ENCODE measurements at places on chromosomes 1 and 21. TPM values are rescaled to one million over a fixed set of nuclear protein-coding genes. Genes with fewer than 3 reads are reported as not detected.

DNA sequence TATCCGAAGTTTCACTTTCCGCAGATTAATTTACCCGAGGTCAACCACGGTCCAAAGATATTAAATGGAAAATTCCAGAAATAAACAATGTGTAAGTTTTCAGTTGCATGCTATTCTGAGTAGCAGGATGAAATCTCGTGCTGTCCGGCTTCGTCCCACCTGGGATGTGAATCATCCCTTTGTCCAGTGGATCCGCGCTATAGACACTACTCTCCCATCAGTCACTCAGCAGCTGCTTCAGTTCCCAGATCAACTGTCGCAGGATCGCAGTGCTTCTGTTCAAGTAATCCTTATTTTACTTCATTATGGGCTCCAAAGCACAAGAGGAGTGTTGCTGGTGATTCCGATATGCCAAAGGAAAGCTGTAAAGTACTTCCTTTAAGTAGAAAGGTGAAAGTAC, 8.3 kb upstream of the LRP8 start:
- no peak for DNase-seq
- H3K4me3 ChIP-seq: no peak overlapping the region
- no peak overlapping the region for H3K27ac ChIP-seq
- no peaks in the 10 kb centered on the region for H3K36me3 ChIP-seq
- H3K27me3 ChIP-seq: no peaks in the 10 kb centered on the region

GRCh38 chr1:104874044-104874443, 1124.3 kb downstream of the AMY1C start:
- no peak overlapping the region for H3K27ac ChIP-seq
- no peaks in the 10 kb centered on the region for H3K27me3 ChIP-seq
- no peaks in the 10 kb centered on the region for H3K4me1 ChIP-seq
- DNase-seq: no peak

USH2A gene
- under 0.01 TPM for total RNA-seq

DNA sequence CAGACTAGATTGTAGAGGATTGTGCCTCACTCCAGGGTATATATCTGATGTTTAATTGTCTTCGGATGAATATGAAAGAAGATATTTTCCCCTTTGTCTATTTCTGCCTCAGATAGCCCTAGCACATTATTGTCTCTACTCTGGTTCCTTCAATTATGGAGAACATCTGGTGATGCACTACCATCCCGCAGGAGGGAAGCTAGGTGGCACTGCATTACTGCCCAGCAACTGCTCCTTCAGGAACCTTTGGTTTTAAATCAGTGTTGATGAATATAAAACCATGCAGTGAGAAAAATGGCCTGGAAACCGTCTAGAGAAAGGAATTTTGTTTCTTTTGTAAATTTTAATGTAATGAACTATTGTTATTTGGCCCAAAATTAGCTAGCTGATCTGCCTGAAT, 68.5 kb downstream of the GPR88 start:
- no peaks in the 10 kb centered on the region for H3K4me1 ChIP-seq
- no peak overlapping the region for H3K27ac ChIP-seq
- H3K36me3 ChIP-seq: no peaks in the 10 kb centered on the region
- H3K4me3 ChIP-seq: no peak overlapping the region
- peak; percentile 65 for DNase-seq
